ENCODE measurements at places on chromosomes 7 and 10.

DNA sequence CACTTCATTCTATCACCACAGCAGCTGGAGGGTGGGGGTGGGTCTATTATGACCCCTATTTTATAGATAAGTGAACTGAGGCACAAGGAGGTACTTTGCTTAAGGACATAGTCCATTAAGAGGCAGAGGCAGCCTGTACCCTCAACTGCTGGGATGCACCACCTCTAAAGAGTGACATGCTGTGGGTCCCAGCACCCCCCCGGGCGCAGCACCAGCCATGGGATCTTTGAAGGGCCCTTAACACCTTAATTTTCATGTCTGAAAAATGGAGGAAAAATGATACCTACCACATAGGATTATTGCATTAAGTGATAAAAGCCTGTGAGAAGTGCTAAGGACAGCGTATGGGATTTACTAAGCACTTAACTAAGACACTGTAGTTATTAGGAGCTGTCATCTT is 15.4 kb downstream of the ADCYAP1R1 start:
- DNase-seq, result no peak

GRCh38 chr7:9842301-9842700 is 1131.4 kb upstream of the PHF14 start:
- DNase-seq, result no peak

- DNase-seq, result no peak
These were observed 436.0 kb downstream of the HTR7 start for GRCh38 chr10:90421874-90422273.

DNA sequence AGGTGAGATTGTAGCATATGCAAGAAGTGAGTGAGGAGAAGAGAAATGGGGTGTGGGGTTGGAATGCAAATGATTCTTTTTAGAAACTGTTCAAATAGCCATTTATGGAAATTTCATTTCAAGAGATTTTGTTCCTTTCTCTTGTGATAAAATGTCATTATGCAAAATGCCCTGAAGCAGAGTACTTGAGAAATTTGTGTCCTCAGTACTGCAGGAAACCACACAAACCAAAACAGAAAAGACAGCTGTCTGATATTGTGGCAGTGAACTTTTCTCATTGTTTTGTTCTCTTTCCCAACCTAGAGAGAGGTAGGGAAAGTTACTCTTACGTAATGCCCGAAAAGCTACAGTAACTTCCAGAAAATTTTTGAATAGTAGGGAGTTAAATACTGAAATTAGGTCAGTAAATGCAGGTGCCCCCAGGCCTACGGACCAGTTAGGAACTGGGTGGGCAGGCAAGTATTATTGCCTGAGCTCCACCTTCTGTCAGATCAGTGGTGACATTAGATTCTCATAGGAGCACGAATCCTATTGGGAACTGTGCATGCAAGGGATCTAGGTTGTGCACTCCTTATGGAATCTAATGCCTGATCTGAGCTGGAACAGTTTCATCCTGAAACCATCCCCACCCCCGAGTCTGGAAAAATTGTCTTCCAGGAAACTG is 34.0 kb downstream of the DLD start:
- DNase-seq, result no peak

DNA sequence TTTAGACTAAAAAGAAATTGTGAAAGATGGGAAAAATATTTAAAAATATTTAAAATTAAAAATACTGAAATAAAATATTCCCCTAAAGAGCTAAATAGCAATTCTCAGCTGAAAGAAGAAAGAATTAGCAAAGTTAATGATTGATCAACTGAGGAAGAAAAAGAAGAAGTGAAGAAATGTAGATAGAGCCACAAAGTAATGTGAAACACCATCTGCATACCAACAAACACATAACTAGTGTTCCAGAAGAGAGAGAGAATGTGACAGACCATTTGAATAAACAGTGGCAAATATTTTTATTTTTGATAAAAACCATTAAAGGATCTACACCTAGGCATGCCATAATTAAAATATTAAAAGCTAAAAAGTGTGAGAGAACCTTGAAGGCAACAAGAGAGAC is 784.5 kb upstream of the ZWINT start:
- DNase-seq, result no peak

GRCh38 chr7:21916629-21917028 is 29.1 kb downstream of the CDCA7L start:
- DNase-seq, result no peak

DNA sequence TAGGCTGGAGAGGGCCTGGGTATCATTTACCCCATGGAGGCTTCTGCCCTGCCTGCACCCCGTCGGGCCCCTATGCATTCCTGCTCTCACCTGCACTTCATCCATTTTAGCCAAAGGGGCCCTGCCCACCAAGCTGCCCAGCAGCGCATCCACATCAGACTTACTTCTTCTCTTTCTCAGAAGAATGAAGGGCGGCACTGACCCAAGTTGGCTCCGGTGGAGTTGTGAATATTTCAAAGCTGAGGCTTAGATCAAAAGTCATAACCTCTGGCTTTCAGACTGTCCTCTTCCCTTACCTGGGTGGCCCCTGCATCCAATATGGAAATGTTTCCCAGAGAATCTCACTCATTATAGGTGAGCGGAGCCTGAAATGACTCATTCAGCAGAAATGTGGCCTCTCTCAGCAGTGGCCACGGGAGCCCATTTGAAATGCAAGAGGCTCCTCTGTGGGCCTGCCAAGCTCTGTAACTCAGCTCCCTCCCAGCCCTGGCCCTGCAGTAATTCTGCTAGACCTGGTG is 117.6 kb upstream of the TCF7L2 start:
- DNase-seq, result no peak

GRCh38 chr7:69105092-69105491 is 493.2 kb upstream of the AUTS2 start:
- no peak for DNase-seq

GRCh38 chr7:77360969-77361368 is 55.2 kb downstream of the GSAP start:
- no peak for DNase-seq

- DNase-seq, result no peak
These were observed 41.5 kb downstream of the CDK6 start for GRCh38 chr7:92794831-92795230.

DNA sequence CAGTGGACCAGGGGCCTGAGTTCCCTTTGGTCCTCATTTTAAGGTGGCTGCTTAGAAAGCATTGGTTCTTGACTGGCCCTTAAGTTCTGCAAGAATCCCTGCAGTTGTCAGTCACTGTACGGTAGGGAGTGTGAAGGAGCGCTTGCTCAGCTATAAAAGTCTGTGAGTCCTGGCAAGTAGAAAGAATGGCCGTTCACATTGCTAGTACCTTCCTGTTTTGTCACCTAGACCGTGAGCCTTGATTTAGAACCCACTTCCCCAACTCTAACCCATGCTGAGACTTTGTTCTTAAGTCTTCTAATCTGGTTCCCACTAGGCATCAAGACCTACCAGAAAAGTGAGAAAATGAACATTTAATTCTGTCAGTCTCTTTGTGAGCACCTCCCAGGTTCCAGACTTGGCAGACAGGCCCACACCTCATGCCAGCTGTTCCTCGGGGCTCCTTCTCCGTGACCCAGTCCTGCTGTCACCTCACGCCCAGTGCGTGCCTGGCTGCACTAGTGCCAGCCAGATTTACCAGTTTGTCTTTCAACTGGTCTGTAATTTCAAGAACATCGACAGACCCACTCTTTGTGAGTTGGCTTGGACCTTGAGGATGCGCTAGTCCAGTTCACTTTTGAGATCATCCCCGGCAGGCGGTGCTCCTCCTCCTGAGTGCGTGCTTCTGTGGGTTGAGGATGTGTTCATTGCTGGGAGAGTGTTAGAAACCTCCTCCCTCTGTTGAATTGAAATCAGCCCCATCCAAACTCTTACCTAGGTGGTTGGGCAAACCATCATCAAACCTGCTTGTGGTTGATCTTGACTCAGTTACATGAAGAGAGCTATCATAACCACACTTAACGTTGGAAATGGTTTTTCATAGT is 78.5 kb downstream of the SHH start:
- DNase-seq, result peak; percentile 64

DNA sequence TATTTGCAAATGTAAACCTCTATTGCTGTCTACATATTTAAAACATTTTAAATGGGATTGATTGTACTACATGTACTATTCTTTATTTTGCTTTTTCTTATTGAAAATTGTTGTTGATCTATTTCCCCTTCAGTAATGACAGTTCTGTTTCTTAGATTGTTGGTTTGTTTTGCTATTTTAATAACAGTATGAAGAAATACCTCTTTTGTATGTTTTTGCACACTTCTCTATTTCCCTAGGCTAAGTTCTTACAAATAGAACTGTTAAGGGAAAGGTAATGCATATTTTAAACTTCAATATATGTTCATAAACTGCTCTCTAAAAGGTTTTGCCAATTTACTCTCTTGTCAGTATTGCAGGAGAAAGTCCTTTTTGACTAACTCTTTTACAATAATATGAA is 195.0 kb upstream of the PRPS1L1 start:
- no peak for DNase-seq

- DNase-seq, result no peak
These were observed 348.9 kb upstream of the BMPER start for GRCh38 chr7:33556472-33556871.

GRCh38 chr7:100351657-100352058 is 6.3 kb upstream of the PILRB start:
- DNase-seq, result peak; percentile 55

DNA sequence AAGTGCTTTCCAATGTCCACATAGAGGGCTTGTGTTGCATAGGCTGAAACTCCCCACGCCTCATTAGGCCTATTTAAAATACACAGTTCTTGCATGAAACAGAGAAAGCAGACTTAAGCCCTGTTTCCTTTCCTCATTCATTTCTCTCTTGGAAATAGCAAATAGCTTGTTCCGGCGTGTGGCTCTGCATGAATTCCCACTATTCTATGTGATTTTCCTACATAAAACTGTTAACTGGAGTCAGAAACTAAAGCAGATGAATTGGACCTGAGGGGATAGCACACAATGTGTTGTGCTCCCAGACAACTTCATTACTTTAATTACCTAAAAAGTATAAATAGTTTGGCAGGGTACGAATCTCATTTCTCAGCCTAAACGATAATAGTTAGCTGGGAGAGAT is 981.5 kb downstream of the SORCS1 start:
- DNase-seq, result no peak

DNA sequence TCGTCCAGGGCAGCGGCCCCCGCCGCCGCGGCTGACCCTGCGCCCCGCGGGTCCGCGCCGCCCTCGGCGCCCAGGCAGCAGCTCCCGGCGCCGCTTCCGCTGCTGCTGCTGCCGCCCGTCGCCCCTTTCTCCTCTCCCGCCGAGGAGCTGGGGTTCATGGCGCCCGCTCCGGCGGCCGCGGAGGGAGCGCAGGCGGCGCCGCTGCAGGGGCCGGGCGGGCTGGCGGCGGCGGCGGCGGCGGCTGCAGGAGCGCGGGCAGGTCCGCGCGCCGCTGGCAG is 286 bp downstream of the DGKI start:
- no peak for DNase-seq

GRCh38 chr7:106424476-106425016 is 139.8 kb upstream of the NAMPT start:
- no peak for DNase-seq

- DNase-seq, result no peak
These were observed 658.1 kb upstream of the MGMT start for GRCh38 chr10:128808921-128809440.

GRCh38 chr10:131998845-131999681 is 17.3 kb upstream of the BNIP3 start:
- no peak for DNase-seq

- no peak for DNase-seq
These were observed 185.7 kb upstream of the TMEM72 start for GRCh38 chr10:44725404-44725803.

DNA sequence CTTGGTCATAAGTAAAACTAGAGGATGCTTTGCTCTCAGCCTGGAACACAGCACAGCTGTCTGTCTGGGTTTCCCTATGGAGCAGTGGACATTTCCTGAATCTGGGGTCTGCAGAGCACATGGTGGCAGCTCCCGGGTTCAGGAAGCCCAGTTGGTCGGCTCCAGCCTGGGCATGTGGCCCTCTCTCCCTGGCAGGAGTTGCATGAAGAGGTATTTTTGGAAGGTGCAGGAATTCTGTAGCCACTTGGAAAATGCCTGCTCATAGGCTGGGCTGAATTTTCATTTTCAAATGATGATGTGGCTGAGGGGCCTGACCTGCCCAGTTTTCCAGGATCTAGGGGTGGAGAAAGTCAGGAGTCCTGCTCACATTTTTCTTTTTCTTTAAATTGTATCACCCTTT is 6.7 kb upstream of the TPST1 start:
- DNase-seq, result no peak

GRCh38 chr10:126309228-126309883 is 78.9 kb downstream of the ADAM12 start:
- no peak for DNase-seq

DNA sequence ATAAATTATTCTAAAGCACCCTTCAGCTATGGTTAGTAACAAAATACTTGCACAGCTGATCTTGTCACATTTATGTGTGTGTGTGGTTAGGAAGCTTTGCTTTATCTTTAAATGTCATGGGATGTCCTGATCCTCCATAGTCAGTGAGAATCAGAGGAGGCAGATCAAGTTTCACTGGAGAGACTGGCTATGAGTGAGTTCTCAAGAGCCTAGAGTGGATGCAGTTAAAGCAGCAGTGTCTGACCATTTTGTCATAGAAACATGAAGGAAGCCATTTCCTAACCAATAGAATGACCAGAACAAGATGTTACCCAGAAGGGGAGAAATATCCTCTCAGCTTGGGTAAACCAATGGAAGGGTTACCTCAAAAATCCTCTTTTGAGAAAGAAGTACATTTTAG is 207.2 kb upstream of the DKK1 start:
- no peak for DNase-seq

DNA sequence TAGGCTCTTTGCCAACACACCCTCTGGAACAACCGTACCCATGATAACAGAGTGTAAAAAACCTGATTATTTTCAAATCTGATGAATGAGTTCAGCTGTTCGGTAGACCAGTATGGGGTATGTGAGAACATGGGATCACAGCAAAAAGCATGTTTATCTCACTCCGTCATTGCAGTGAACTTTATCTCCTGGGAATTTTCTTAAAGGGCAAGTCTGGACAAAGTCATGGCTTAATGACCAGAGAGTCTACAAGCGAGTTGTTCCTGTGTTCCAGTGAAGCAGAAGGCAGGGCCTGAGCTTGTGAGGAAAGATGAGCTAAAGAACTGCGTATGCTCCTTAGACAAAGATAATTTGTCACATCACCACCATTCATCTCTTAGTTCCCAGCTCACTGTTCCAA is 219.7 kb downstream of the TRIL start:
- DNase-seq, result no peak

All from activated CD8-positive, alpha-beta memory T cell treated with anti-CD3 and anti-CD28 coated beads, Interleukin-2, amount 50 U/mL, for 48 hours (primary cell).